T follicular helper cell (primary cell): ENCODE measurements at places on chromosomes 4 and X.
A peak's percentile ranks its signal among the peaks of the same experiment; 100 is the strongest.

GRCh38 chrX:63675716-63676115 lies 109.3 kb downstream of the ARHGEF9 start:
- DNase-seq, result no peak

GRCh38 chrX:149630681-149631233 lies 835 bp downstream of the TMEM185A start:
- DNase-seq, result no peak

- no peak for DNase-seq
These were observed 9.6 kb downstream of the ODAPH start for GRCh38 chr4:75565481-75565880.

GRCh38 chrX:66000628-66001272 lies 39.1 kb downstream of the VSIG4 start:
- DNase-seq, result no peak

DNA sequence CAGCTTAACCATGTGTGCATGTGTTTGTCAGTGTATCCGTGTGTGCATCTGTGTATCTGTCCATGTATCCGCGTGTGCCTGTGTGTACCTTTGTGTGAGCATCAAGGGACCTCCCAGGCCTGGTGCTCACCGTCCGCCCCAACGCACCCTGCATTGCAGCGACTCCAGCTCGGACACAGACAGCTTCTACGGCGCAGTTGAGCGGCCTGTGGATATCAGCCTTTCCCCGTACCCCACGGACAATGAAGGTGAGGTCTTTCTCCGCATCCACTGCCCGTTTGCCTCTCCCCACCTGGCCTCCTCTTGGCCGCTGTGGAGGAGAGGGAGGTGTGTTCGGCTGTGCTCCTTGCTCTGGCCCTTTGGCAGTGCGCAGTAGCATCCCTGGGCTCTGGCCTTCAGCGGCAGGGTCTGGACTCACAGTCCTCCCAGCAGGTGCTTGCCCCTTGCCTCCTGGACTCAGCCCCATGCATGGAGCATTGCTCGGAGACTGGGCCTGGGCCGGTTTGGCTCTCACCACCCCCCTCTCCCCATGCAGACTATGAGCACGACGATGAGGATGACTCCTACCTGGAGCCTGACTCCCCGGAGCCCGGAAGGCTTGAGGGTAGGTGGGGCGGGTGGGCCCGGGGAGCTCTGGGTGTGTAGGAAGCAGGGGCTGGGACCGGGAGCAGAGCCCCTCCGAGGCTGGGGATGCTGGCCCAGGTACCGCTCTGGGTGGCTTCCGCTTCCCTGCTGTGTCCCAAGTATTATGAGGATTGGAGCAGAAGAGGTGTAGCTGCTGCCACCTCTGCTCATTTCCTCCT lies 16.4 kb upstream of the ADD1 start:
- no peak for DNase-seq

GRCh38 chr4:184961660-184962059 lies 56.6 kb upstream of the HELT start:
- no peak for DNase-seq

GRCh38 chrX:141396536-141396935 lies 154.2 kb upstream of the SPANXC start:
- no peak for DNase-seq

- no peak for DNase-seq
These were observed 71.7 kb upstream of the LIMCH1 start for GRCh38 chr4:41466249-41466648.

DNA sequence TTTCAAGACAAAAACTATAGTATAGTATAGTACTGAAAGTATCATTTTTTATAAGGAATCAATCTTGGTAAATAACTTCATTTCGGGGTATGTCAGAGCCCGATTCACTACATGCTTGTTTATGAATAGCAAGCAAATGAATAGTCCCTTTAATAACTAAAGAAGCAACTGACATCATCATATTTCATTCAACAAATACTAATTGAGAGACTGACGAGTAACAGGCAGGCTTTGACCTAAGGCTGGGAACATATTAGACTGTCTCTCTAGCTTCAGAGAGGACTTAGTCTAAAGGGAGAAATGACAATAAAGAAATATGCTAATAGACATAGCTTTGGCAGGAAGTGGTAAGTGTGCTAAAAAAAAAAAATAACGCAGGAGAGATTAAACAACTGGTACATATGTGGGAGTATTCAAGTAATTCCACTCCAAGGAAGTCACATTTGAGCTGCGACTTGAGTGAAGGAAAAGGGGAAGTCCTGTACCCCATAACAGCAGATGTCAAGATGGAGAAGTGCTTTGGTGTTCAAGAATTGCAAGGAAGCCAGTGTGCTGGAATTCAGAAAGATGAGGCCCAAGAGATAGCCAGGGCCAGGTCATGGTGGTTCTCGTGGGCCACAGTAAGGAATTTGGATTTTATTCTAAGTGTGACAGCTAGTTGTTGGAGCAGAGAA lies 284.9 kb downstream of the FBXO8 start:
- no peak for DNase-seq

DNA sequence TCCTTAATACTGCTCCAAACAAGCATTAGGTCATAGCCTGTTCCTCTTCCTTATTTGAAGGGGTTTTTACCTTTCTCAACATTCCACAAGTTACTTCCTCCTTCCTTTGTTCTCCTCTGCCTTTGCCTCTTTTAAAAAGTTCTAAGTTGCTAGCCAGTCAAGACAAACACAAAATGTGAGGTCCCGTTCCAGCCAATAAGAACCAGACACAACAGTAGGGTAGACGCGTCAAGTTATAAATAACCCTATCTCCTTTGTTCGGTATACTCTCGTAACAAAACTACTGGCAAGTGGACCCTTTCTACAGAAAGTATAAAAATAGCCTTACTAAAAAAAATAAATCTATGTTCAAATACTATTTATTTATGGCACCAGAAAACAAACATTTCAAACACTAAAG lies 6.3 kb upstream of the ACE2 start:
- no peak for DNase-seq

DNA sequence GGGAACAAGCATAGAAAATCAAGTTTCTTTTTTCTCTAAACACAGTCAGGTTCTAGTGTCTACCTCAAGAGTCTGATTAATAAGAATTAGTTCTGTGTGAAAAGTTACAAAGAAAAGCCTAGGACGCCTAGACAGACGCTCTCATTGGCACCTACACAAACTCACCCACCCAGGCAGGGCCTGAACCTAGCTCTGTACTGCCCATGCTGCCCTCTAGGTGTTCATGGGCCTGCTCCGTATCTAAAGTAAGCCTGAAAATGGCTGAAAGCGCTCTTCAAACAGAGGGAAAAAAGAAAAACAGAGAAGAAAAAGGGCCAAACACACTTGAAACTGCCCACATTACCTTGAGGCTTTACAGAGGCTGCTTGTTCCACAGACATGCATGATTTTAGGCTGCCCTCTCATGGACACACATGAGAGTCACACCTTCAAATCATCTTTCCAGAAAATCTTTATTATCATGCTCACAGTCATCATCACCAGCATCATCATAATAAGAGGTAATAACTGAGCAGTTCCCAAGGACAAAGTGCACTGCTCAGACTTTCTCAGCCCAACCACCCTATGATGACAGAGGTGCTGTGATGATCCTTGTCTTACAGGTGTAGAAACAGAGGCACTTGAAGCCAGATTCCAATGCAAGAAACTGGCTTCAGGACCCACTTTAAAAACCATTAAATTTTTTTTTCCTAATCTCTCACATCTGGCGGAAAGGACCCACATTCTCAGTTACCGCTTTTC lies 49.6 kb downstream of the MAP7D2 start:
- DNase-seq, result peak; percentile 9

DNA sequence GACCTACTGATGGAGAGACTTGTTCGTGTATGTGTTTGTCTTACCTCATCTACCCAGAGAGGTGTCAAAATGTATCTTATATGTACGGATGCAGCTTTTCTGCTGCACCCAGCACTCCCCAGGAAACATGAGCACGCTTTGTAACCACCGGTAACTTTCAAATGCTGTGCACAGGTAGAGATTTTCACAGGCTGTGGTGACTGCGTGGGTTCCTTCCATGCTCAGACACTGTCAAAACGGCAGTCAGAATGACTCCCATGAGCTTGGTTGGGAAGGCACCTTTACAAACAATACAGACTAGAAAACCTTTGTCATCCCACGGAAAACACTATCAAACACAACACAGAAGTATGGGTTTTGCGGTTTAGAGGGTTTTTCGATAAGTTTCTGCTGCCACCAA lies 28.2 kb downstream of the F11 start:
- no peak for DNase-seq

GRCh38 chrX:18707426-18708049 lies at the start of gene PPEF1:
Gene PPEF1 (plus strand): TSS chrX:18707645. CDS start chrX:18707781, 136 bp downstream.
- no peak for DNase-seq

DNA sequence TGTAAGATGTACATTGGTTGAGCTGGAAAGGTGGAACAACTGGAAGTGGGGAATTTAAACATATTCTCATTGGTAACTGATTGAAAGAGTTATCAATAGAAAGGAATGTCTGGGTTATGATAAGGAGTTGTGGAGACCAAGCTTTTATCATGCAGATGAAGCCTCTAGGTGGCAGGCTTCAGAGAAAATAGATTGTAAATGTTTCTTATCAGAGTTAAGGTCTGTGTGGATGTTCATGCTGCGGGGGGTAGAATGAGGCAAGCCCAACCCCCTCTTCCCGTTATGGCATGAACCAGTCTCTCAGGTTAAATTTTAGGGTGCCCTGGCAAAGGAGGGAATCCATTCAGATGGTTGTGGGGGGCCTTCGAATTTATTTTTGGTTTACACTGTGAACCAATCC lies 16.0 kb downstream of the ARSD start:
- no peak for DNase-seq

GRCh38 chr4:808860-809570 lies 16.9 kb downstream of the CPLX1 start:
- no peak for DNase-seq
